ENCODE measurements at places on chromosomes 5 and 9. TPM values are rescaled to one million over a fixed set of nuclear protein-coding genes. Genes with fewer than 3 reads are reported as not detected.

CDK9 gene
- polyA plus RNA-seq: 59.7 TPM

PDE8B gene
- 0.33 TPM for polyA plus RNA-seq

ASS1 gene
- 124 TPM for polyA plus RNA-seq

IL31RA gene
- polyA plus RNA-seq: 0.08 TPM

NDST1 gene
- polyA plus RNA-seq: 41.3 TPM

All from GM23248 (cell line).